ENCODE measurements at places on chromosomes 3 and 15.
A peak's percentile ranks its signal among the peaks of the same experiment; 100 is the strongest.

- DNase-seq = peak; percentile 49
Measured at GRCh38 chr3:99872923-99873254, 55.2 kb downstream of the CMSS1 start.

DNA sequence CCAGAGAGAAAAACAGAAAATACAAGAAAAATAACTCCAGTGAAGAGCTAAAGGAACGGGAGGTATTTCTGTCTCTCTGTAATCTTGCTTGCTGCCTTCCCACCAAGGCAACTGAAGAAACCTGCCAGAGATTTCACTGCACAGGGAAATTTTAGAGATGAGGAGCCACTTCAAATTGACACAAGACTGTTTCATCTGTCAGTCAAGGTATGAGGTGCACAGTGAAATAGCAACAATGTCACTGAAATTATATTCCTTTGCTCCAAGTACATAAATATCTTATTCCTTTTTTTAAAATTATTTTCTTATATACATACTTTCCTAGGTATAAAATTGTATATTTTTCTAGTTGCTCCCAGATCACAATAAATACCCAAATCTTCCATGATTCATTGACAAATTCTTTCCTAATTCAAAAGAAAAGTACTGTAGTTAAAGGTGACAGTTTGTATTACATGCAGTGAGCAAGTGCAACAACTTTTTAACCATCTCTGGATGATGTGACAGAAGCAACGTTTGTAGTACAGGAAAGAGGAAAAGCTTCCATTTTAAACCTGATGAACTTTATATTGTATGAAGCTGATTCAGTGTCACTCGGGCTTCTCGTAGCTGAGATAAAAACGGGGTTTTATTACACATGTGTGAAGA is 563.4 kb downstream of the TUSC7 start:
- no peak for DNase-seq

GRCh38 chr15:50182219-50183013 is 420 bp downstream of the SLC27A2 start:
- DNase-seq = peak; percentile 78

- no peak for DNase-seq
Measured at GRCh38 chr3:81726735-81727134, 34.7 kb downstream of the GBE1 start.

- peak; percentile 63 for DNase-seq
Measured at GRCh38 chr3:171829841-171830517, 13.2 kb upstream of the TMEM212 start.

GRCh38 chr3:66703501-66703900 is 202.7 kb upstream of the LRIG1 start:
- peak; percentile 40 for DNase-seq

- peak; percentile 79 for DNase-seq
Measured at GRCh38 chr3:100089812-100090668, 24.3 kb downstream of the FILIP1L start.

DNA sequence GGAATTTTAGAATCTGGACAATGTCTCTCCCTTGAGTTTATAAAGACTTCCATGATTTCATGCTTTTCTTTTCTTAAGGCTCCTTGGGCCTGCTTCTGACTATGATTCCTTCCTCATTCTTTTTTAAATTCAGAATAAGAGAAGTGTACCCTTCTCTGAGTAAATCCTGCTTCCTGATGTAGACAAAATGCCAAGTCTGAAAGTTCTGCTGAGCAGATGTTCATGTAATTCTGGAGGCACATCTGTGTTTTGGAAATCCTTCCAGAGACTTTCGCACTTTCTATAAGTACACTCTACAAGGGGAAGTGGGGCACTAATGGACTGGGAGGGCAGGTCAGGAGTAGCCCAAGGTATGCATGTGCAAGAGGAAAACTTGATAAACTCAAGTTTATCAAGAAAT is 24.8 kb downstream of the TPM1 start:
- DNase-seq = no peak

DNA sequence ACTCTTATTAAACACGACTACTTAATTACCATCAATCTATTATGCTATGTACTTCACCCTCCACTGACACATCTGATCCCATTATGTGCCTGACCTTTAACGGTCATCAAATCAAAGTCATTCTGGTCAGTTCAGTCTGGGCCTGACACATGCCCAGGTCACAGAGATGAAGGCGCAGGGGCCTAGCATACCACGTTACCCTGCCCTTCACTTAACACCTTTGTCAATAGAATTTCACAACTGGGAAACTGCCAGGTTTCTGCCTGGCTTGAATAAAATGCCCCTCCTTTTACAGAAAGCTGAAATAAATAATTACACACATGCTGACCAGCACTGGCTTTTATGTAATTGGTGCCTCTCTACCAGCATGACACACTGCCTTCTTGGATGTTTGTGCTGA is 39.5 kb downstream of the MECOM start:
- no peak for DNase-seq

DNA sequence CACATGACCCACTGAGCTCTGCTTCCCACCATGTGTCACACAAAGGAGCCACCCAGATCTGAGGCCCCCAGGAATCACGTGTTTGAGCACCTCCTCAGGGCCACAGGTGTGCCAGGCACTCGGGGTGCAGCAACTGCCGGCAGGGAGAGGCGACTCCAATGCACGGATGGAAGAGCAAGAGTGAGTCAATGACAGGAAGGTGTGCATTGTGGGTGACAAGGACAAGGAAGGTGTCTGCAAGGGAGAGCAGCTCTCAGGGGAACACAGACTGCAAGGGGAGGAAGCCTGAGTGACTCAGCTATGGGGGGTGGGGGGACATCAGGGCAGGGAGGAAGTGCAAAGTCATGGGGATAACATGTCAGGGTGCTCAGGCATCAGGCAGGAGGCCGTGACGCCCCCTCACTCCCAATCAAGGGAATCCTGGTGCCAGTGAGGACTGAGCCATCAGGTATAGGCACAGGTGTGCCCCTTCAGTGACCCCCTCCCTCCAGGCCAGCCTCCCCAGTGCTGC is 67.4 kb downstream of the NUP210 start:
- peak; percentile 87 for DNase-seq

DNA sequence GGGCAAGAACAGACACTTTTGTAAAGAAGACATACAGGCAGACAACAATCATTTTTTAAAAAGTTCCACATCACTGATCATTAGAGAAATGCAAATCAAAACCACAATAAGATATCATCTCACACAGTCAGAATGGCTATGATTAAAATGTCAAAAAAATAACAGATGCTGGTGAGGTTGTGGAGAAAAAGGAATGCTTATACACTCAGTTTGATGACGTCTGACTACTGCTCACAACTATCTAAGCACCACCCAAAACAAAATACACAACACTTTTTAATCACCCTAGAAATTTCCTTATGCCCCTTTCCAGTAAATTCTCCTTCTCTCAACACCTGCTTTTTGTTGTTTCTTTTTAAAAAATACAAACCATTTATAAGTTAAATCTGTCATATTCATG is 228.8 kb downstream of the ISL2 start:
- DNase-seq = no peak
